Activated T-cell treated with anti-CD3 and anti-CD28 coated beads, Interleukin-2, amount 50 U/mL, for 72 hours (primary cell): ENCODE measurements at places on chromosomes 6 and 20.
A peak's percentile ranks its signal among the peaks of the same experiment; 100 is the strongest.

- no peaks in the 10 kb centered on the region for H3K36me3 ChIP-seq
- H3K27me3 ChIP-seq, result peaks cover 94% of the 10 kb centered on the region
- no peak overlapping the region for H3K27ac ChIP-seq
- no peaks in the 10 kb centered on the region for H3K4me1 ChIP-seq
Measured at GRCh38 chr6:2554651-2555260, 196.0 kb downstream of the MYLK4 start.

DNA sequence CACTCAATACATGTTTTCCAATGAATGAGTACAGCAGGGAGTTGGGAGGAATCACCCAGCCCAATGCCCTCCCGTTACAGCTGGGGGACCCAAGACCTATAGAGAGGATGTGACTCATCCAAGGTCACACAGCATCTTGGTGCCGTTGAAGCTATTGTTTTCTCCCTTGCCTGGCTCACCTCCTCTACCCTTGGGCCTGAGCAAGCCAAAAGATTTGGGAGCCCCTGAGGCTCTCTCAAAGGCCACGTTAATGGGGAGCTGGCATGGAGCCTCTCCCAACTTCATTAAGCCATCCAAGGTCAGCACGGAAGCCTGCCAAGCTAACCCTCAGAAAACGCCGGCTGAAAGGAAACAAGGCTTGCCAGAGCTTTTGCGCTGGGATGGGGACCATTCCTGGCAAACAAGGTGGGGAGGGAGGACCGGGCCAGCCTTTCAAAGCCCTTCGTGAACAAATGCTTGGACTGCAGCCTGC, 30.4 kb downstream of the KCNB1 start:
- no peaks in the 10 kb centered on the region for H3K4me1 ChIP-seq
- H3K36me3 ChIP-seq, result no peaks in the 10 kb centered on the region
- H3K4me3 ChIP-seq, result no peak overlapping the region
- no peak for DNase-seq

GRCh38 chr20:57922706-57923105, 212.9 kb upstream of the PMEPA1 start:
- H3K36me3 ChIP-seq, result peaks cover 11% of the 10 kb centered on the region
- no peak for DNase-seq
- no peak overlapping the region for H3K4me3 ChIP-seq
- H3K27me3 ChIP-seq, result peaks cover 10% of the 10 kb centered on the region
- H3K4me1 ChIP-seq, result no peaks in the 10 kb centered on the region

GRCh38 chr6:46612645-46613044, 40.0 kb downstream of the CYP39A1 start:
- H3K4me3 ChIP-seq, result no peak overlapping the region
- no peak overlapping the region for H3K27ac ChIP-seq
- H3K36me3 ChIP-seq, result no peaks in the 10 kb centered on the region
- DNase-seq, result no peak
- H3K27me3 ChIP-seq, result peaks cover 26% of the 10 kb centered on the region

- H3K4me1 ChIP-seq, result peaks cover 62% of the 10 kb centered on the region
- H3K4me3 ChIP-seq, result peak overlapping the region; percentile 90
- H3K36me3 ChIP-seq, result peaks cover 10% of the 10 kb centered on the region
- DNase-seq, result no peak
- peak overlapping the region; percentile 73 for H3K27ac ChIP-seq
- no peaks in the 10 kb centered on the region for H3K27me3 ChIP-seq
Measured at GRCh38 chr6:42566614-42567208, 2.9 kb downstream of the UBR2 start.
